ENCODE measurements at places on chromosomes 5 and 9.

DNA sequence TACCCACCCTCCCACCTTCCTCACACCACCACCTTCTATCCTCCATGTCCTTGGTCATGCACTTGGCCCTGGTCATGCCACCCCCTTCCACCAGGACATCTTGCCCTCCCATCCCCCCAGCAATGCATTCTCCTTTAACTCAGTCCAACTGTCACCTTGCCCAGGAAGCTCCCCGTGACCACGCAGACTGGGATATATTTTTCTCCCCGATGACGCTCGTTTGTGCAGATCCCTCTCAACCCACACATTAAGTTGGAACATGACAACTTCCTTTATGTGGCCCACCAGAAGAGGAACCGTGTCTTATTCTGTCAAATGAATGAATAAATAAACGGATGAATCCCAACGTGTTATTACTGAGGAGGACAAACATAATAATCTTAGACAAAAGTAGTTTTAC, 82.8 kb upstream of the TAS2R1 start:
- DNase-seq = no peak

DNA sequence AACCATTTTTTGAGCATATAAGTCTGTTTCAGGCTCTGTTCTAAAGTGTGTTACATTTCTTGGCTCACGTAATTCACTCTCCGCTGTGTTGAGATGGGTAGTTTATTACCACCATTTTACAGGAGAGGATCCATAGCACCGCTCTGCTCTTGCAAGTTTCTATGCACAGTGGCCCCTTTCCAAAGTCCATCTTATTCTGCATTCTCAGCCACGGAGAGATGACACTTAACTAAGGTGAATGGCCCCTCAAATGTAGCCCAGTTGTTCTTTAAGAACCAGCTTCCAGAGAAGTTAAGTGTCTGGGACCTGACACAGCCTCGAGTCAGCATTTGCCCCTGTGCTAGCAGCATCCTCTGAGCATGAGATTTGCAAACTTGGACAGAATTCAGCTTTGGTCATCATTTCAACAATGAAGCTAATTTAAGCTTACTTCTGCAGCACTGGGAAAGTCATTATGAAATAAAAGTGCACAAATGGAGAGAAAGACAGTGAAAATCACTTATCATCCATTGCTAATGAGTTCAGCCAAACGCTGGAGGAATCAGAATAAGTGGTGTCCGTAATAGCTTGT, 61.9 kb downstream of the FAM78A start:
- no peak for DNase-seq

GRCh38 chr9:126147936-126148870, 178.4 kb upstream of the MVB12B start:
- DNase-seq = no peak

- peak; percentile 69 for DNase-seq
Measured at GRCh38 chr5:55027595-55027994, 3.5 kb downstream of the GZMK start.

DNA sequence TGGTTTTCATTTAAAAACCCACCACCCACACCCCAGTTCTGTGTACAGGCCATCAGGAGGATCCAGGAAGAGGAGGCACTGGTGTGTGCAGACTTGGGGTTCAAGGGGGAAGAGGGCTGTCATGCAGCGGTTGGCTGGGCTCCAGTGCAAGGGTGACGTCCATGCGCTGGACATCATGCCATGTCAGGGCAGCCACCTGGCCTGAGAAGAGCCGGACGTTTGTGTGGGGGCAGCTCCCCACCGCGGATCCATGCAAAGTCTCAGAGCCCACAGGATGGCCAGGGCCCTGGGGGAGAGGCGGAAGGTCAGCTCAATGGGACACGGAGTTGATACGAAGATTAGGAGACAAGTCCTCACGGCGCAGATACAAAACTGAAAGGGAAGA, 11.1 kb downstream of the BRD9 start:
- DNase-seq = no peak

DNA sequence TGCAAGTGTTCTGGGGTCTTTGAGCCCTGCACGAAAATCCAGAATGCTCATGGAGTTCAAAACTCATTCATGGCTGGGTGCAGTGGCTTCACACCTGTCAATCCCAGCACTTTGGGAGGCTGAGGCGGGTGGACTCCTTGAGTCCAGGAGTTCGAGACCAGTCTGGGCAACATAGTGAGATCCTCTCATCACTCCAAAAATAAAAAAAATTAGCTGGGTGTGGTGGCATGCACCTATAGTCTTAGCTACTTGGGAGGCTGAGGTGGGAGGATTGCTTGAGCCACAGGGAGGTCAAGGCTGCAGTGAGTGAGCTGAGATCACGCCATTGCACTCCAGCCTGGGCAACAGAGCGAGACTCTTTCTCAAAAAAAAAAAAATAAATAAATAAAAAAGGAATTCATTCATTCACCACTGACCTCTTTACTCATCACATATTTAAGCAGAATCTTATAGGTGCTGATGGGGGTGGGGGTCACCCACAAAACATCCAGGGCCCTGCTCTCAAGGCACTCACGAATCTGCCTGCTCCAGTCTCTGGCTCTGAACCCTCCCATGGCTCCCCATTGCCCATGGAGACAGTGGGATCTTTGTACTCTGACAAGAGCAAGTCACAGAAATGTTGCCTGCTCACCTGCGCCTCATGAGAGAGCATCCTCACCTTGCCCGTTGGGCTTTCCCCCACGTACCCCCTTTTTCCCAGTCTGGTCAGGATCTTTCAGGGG, 76.7 kb upstream of the IER5L start:
- DNase-seq = no peak

GRCh38 chr5:25056836-25057235, 412.1 kb upstream of the CDH10 start:
- DNase-seq = no peak

DNA sequence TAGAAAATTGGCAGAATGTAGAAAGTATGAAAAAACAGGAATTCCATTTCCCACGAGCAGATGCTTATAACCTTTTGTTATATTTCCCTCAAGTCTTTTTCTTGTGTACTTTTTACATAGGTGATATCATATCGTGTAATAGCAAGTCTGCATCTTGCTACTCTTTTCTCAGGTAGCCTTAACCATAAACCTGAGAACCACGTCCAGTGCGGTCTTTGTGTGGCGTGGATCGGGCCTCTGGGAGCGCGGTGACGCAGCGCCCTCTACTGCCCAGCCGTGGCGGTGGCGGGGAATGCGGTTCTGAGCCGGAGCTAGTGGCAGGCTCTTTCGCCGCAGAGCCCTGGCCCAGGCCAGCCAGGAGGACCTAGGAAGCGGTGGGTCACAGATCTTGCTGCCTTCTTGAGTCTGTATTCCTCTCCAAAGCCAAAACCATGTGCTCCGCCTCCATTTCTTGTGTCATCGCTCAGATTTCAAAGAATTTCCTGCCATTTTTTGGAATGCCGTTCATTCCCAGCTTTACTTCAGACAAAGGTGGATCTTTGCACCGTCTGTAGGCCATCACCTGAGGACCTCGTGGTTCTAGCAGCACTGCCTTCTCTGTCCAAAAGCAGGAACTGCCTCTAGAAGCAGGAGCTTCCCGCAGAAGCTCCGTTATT, 71.9 kb downstream of the MVB12B start:
- peak; percentile 72 for DNase-seq

GRCh38 chr5:1167728-1168709, 33.4 kb upstream of the SLC6A19 start:
- peak; percentile 79 for DNase-seq

DNA sequence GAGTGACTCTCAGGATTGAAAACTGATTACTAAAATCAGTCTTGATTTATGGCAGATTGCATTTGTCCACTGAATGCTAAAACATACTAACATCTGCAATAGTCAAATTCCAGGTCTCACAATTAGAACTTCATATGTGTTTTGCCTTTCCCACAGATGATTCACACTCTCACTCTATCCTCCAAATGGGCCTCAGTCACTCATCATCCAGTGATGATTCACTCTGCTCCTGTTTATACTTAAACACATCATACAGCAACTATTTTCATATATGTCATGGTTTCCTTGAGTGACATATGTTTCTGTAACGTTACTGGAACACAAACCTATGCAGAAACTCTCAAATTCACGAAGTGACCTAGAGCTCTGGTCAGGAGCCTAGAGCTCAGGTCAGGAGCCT, 512.9 kb downstream of the HINT1 start:
- DNase-seq = no peak

DNA sequence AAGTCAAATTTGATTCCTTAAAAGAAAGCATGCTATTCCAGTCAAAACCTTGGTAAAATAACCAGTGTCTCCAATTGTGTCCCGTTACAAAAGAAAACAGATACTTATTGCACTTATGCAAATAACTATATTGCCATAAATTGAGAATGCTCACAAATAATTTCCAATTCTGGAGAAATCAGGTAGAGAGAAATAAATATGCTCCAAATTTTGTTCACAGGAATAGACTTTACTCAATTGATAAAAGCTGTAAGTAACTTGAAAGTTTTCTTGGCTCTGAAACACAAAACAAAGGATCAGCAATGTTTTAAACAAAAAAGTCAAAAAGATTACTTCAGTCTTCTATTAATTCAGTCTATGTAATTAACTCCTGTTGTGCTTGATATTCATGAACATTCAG, 7.8 kb upstream of the DTWD2 start:
- DNase-seq = no peak

DNA sequence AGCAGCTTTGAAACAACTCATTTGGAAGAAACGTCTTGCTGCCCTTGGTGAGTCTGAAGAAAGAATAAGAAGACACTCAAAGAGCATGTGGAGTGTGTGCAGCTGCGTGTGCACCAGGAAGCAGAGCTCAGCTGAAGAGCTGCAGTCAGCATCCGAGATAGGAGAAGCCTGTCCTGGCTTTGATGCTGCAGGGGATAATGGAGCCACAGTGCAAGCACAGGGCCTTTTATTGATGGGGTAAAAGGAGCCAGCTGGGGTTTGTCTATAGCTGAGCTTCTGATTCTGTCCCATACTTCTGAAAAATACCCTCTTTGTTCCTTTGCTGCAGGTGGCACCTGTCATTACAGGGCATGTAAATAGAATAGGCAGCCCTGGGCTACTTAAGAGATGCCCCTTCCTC, 375.7 kb upstream of the ZNF462 start:
- DNase-seq = no peak

DNA sequence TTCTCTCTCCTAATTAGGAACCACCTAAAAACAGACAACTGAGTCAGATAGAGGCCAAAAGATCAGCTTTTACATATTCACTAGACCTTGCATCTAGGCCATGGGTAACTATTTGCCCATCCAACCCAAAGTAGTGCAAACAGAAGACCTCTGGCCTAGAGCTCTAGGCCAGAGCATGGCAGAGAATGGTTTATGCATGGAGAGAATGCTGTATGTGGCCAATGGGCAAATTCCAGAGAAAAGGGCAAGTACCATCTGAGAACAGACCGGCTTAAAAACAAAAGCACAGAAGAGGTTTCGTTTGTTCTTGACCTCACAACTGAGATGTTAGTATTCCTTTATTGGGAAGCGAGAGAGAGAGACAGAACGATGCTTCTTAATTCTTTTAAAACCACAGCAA, 151.7 kb upstream of the RFX3 start:
- DNase-seq = no peak

DNA sequence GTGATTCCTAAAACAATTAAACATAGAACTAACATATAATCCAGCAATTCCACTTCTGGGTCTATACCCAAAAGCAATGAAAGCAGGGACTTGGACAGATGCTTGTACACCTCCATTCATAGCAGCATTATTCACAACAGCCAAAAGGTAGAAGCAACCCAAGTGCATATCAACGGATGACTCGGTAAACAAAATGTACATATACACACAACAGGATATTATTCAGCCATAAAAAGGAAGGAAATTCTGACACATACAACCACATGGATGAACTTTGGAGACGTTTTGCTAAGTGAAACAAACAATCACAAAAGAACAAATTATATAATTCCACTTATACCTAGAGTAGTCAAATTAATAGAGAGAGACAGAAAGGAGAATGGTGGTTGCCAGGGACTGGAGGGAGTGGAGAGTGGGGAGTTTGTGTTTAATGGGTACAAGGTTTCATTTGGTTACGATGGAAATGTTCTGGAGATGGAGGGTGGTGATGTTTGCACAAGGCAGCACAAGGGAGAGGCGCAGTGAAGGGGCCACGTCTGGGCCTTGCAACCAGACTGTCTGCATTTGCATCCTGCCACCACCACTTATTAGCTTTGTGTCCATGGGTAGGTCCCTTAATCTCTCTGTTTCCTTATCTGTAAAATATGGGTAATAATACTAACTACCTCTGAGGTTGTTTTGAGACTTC, 36.3 kb upstream of the RLN1 start:
- no peak for DNase-seq

GRCh38 chr5:81835814-81836367, 85.0 kb upstream of the SSBP2 start:
- no peak for DNase-seq

GRCh38 chr9:89340332-89340731, 22.0 kb downstream of the SECISBP2 start:
- no peak for DNase-seq

DNA sequence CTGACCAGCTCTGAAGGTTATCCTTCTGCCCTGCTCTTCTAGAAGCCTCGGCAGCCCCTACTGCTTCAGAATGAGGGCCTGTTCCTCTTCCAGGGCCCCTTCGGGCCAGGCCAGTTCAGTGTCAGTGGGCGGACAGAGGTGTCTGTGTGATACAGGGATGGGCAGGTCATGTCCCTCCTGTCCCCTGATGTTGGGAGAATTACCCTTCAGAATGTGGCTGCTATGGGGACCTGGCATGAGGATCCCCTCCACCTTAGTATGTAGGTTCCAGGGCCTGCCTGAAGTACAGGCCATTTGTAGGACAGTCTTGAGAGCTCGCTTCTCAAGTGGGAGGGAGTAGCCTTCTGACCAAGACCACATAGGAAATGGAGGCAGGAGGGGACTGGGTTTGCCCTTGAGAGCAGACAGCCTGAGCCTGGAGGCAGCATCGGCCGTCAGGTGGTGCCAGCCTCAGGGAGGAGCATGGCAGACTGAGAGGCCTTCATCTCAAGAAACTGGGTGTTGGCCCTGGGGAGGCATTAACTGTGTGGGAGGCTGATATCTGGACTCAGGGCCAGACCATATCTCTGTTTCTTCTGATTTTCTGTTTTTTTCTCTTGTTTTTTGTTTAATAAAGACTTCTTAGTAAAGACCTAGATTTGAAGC, 32.0 kb downstream of the ANGPTL2 start:
- DNase-seq = no peak

DNA sequence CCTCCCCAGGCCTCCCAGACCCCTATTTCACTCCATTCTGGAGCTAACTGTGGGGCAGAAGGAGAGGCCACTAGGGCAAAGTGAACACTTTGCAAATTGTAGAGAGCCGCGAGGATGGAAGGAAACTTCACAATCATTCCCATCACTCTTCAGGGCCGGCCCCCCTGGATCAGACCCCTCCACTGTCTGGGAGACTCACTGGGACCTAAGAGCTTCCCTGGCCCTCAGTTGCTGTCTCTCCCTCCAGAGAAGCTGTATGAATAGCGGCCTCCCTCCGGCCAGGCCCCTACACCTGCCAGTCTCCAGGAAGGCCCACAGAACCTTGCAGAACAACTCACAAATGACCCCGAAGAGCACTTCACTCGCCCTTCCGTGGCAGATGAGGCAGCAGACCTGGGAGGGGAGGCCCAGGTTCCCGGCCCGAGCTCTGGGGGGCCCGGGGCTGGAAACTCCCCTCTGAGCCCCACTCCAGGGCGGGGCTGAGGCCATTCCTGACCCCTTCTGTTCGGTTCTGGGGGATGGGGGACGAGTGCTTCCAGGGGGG, 141.9 kb upstream of the IER5L start:
- DNase-seq = peak; percentile 3

All from activated CD4-positive, alpha-beta T cell treated with anti-CD3 and anti-CD28 coated beads, Interleukin-2, amount 10 ng/mL, durations not matched to agents 7 days and 5 days (primary cell).